ENCODE measurements at places on chromosomes 1 and 21.

- DNase-seq = no peak
These were observed 52.2 kb downstream of the ZBTB40 start for GRCh38 chr1:22503721-22504410.

DNA sequence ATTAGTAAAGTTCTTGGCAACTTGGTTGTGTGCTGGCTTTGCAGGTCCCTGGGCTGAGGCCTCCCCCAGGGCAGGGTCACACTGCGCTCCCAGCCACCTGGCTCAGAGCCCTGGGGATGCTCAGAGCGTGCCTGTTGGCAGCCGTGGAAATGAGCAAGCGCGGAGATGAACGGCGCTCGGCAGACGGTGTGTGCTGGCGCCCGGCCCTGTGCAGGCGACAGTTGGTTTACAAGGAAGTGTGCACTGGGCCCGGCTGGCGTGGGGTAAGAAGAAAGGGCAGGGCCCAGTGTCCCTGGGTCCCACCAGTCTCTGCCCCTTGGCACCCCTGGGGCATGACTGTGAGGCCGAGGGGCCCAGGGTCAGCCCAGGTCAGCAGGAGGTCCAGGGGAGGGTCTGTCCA is 25.7 kb upstream of the PEX10 start:
- DNase-seq = no peak

DNA sequence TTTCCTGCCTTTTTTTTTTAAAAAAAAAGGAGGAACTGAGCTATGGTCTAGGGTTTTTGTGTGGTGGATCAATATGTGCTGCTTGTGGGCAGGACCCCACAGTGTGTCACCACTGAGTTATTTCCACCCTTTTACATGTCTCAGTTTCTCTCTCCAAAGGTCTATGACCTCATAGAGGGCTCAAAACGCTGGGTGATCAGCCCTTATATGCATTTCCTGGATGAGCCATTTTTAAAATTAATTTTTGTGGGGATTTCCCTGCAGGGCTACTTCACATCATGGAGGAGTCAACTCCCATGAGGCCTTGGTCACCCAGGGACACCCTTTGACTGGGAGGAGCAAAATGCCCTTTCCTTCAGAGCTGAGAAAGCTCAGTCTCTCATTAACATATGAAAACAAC is 20.7 kb upstream of the HAO2 start:
- DNase-seq = no peak

- DNase-seq = no peak
These were observed 32.1 kb upstream of the OPRD1 start for GRCh38 chr1:28779751-28780408.

- no peak for DNase-seq
These were observed 2.9 kb downstream of the JUN start for GRCh38 chr1:58780836-58781452.

- DNase-seq = no peak
These were observed 31.8 kb downstream of the CSF1 start for GRCh38 chr1:109942434-109942833.

DNA sequence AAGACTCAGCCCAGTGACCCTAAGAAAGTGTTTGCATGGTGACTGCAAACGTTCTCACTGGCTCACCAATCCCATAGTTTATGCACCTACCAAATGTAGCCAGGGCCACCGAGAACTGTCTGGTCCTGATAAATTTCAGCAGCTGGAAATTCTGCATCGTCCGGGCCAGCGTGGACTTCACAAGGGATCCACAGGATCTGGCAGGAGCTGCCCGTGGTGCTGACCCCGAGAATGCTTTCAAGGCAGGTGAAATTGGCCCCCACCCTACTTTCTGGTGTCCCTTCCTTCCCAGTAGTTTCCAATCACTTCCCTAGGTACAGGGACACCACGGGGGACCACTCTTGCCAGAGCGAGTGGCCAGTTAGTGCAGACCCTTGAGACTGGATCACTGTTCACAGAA is 26.2 kb downstream of the UBASH3A start:
- DNase-seq = no peak

- DNase-seq = no peak
These were observed 1.2 kb downstream of the AGPAT3 start for GRCh38 chr21:43866260-43866629.

DNA sequence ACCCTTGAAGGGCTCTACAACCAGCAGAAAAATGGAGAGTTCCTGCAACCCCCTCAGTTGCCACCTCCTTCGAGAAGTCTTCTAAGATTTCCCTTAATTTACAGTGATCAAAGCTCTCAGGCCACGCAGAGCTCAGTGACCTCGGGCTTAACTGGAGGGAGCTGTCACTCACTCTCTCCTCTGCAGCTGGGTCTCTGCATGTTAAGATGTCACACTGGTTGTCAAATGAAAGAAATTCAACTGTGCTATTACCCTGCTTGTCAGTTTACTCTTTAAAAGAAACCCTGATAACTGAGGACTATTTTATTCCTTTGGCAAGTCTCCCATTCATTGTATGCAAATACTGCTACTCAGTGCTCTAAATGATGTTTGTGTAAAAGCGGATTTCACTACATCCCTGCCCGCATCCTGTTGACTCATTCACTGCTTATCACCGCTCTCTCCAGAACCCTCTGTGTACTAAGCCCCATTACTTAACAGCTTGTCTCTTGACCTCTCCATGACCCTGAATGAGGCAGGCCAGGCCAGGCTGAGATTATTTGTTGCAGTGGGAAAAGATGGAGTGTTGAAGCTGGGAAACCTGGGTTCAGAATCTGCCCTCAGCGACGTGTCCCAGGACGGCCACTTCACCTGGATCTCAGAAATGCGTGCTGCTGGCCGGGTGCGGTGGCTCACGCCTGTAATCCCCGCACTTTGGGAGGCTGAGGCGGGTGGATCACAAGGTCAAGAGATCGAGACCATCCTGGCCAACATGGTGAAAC is 13.7 kb downstream of the DHRS3 start:
- DNase-seq = peak; percentile 75
